Mammary epithelial cell (primary cell): ENCODE measurements at places on chromosomes 11 and 22. TPM values are rescaled to one million over a fixed set of nuclear protein-coding genes. Genes with fewer than 3 reads are reported as not detected.
A peak's percentile ranks its signal among the peaks of the same experiment; 100 is the strongest.

BAIAP2L2 gene
- total RNA-seq: 8.7 and 10.1 TPM in 2 replicates

IL18 gene
- total RNA-seq: 1.7 and 2.2 TPM in 2 replicates

KCNK7 gene
- 0.24 and 0.53 TPM in 2 replicates for total RNA-seq

- DNase-seq: no peak
Observed at GRCh38 chr11:93935826-93936225, 85.3 kb upstream of the HEPHL1 start.

- peak; percentile 87 for DNase-seq
Observed at GRCh38 chr22:28899199-28899853, 16.0 kb downstream of the ZNRF3 start.
